ENCODE measurements at places on chromosomes 4 and X.

GRCh38 chrX:17802756-17803155 lies 58.3 kb downstream of the RAI2 start:
- DNase-seq: no peak

DNA sequence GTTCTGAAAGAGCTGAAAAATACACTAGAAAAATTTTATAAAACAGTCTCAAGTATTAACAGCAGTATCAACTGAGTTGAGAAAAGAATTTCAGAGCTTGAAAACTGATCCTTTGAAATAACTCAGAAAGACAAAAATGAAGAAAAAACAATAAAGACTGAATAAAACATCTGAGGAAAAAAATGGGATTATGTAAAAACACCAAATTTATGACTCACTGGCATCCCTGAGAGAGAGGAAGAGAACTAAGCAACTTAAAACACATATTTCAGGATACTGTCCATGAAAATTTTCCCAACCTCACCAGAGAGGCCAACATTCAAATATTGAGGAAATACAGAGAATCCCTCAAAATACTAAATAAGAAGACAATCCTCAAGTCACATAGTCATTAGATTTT lies 22.9 kb downstream of the PABPC4L start:
- DNase-seq: no peak

DNA sequence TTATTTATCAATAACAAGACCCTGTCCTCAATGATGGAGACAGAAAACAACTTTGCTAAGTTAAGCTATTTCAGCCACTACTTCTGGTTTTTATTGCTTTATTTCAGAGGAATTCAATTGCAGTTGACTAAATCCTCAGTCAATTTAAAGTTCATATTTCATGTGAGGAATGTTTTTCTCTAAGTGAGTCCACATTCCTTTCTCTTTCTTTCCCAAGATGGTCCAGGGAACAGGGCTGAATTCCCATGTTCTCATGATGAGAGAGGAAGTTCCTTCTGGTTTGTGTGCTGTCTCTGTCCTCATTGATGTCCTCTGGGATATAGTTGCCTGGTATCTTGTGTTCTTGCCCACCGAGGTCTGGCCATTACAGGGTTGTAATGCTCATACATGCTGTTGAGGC lies 117.2 kb downstream of the SLIT2 start:
- DNase-seq: no peak

DNA sequence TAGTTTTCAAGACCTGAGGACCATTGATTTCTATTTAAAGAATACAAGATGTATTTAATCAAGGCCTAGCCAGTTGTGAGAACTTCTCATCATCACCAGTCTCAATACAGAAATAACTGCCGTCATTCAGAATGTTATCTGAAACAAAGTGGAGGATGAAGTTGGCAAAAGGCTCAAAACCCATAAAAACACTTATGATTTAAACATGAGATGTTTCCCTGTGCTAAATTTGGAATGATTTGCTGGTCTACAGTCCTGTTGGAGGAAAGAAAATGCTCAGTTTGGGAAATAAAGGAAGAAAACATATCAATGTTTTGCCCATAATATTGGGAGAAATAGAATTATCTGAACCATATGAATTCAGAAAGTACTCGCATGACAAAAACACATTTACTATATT lies 192.2 kb downstream of the ADGRA3 start:
- no peak for DNase-seq

DNA sequence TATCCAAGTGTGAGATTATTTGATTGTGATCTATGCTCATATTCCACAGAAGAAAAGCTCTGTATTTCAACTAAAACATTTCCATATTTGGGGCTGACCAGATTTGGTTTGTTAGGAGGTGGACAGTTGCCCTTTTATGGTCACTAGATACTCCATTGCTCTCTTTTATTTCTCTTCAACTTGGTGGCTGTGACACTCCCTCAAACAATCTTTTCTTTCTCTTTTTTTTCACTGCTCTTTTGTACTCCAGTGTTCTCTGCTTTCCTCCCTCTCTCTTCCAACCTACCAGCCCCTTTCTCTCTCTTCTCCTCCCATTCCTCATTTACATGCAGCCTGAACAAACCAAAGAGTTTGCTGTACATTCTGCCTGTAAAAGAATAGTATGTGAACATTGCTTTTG lies 48.8 kb downstream of the RBPJ start:
- DNase-seq: no peak

DNA sequence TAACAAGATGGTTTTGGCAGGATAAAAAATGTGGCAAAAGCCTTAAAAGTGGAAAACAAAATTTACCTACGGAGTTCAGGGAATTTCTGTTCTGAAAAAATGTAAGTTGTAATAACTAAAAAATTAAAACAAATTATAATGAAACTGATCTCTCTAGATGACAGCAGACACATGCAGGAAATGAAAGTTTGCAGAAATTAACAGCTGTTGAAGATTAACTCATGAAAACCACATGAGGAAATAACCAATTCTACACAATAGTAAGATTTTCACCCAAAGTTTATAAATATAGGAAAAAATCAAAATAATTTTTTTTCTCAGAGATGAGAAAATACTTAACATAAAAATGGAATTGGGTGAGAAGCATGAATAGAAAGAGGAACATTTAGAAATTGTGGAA lies 47.5 kb upstream of the UGT2B15 start:
- no peak for DNase-seq

- no peak for DNase-seq
These were observed 76.7 kb upstream of the FAM9C start for GRCh38 chrX:13121020-13121555.

DNA sequence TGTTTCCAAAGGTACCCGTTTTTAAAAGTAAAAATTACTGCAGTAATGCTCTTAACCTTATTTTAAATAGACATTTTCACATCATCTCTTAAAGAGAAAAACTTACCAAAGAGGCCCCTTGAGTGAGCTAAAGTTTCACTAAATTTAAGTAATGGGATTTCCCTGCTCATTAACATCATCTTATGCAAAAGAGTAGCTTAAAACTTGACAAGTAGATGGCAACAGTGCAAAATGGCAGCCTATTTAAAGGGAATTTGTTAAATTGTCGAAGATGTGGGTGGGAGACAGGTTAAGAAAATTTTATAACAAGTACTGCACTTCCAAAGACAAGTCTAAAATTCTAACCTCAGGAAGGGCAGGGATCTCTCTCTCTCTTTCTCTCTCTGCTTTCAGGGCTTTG lies 271.7 kb upstream of the LDB2 start:
- DNase-seq: no peak

DNA sequence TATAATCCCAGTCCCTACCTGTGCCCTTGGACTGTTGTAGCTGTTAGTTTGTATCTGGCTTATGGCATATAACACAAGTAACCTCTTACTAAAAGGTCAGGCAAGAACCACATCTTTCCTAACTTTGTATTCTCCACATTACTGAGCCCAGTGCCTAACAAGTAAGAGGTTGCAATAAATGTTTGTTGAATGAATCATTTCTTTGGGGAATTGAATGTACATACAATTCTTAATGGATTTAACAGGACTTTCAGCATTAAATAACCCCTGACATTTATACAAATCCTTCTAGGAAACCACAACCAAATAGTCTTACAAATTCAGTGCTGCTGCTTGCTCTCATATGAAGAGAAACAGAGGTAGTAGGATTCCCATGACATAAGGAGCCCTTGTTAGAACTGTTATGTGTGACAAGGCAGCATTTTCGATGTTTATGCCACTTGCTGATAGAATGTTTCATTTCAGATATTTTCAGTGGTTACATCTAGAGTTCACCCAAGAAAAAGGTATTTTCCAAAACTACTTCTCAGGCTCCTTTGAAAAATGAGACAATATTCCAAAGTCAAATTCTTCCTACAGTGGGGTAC lies 62.0 kb downstream of the MBNL3 start:
- DNase-seq: no peak

DNA sequence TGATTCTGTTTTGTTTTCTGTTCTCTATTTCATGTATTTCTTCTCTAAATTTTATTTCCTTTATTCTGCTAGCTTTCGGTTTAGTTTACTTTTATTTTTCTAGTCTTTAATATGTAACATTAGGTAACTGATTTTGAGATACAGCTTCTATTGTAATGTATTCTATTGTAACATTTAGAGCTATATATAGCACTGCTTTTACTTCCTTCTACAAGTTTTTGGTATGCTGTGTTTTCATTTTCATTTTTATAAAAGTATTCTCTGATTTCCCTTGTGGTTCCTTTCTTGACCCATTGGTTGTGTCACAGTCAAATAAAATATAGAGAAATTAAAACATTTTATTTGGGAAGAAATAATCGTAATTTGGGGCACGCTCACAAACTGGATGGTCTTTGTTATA lies 13.9 kb upstream of the CT47A1 start:
- no peak for DNase-seq

DNA sequence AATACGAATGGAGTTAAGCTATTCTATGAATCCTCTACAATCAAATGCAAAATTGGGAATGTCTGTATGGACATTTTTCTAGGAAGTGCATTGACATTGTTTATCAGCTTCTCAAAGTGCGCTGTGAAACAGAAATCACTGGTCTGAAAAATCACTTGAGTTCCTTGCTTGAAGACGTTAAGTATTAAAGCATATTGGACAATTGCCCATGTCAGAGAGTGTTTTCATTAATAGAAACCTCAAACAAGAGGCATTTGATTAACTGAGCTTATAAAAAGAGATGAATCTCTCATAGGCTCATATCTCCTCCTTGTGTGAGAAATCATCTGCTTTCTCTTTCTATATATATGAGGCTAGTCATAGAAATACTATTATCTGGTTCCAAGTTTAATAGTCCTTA lies 692.1 kb upstream of the POU3F4 start:
- DNase-seq: no peak

- DNase-seq: no peak
These were observed 384.4 kb upstream of the AR start for GRCh38 chrX:67159437-67159836.

GRCh38 chrX:17836830-17837229 lies 24.3 kb downstream of the RAI2 start:
- DNase-seq: no peak

GRCh38 chr4:10144966-10145365 lies 28.4 kb upstream of the WDR1 start:
- DNase-seq: no peak

- no peak for DNase-seq
These were observed 575.5 kb downstream of the GBA3 start for GRCh38 chr4:23268072-23268771.

- DNase-seq: no peak
These were observed 275.9 kb upstream of the FRG1 start for GRCh38 chr4:189664693-189665250.

- DNase-seq: peak; percentile 39
These were observed 49.7 kb upstream of the KLHL8 start for GRCh38 chr4:87270144-87270543.

GRCh38 chr4:128835498-128836222 lies 26.2 kb downstream of the JADE1 start:
- no peak for DNase-seq

Measured in HCT116 (cell line).